A549 treated with RU486 at 1 μM for 4 hours (cell line): ENCODE measurements at places on chromosomes 12 and 14. TPM values are rescaled to one million over a fixed set of nuclear protein-coding genes. Genes with fewer than 3 reads are reported as not detected.

Gene SMOC1
- 14.7 to 23.3 TPM (median 18.8 TPM) in 5 replicates for total RNA-seq

Gene SDR9C7
- not detected in 5 replicates for total RNA-seq

Gene MANSC4
- not detected in 5 replicates for total RNA-seq

Gene CEBPE
- total RNA-seq, result not detected in 5 replicates
